ENCODE measurements at places on chromosomes 13 and 19.

GRCh38 chr19:33960566-33960965 is 163.9 kb downstream of the KCTD15 start:
- H3K27ac ChIP-seq = no peak overlapping the region
- H3K4me3 ChIP-seq = no peak overlapping the region
- H3K36me3 ChIP-seq = no peaks in the 10 kb centered on the region
- H3K27me3 ChIP-seq = no peaks in the 10 kb centered on the region
- no peaks in the 10 kb centered on the region for H3K4me1 ChIP-seq

- H3K4me3 ChIP-seq = no peak overlapping the region
- no peaks in the 10 kb centered on the region for H3K4me1 ChIP-seq
- no peak for DNase-seq
- H3K36me3 ChIP-seq = no peaks in the 10 kb centered on the region
These were observed 35.0 kb upstream of the FRY start for GRCh38 chr13:31996601-31997000.

GRCh38 chr19:11196406-11197287 is 698 bp downstream of the KANK2 start:
- H3K4me1 ChIP-seq = peaks cover 8% of the 10 kb centered on the region
- H3K36me3 ChIP-seq = no peaks in the 10 kb centered on the region
- no peaks in the 10 kb centered on the region for H3K27me3 ChIP-seq
- peak overlapping the region; percentile 51 for H3K4me3 ChIP-seq
- peak; percentile 60 for DNase-seq

DNA sequence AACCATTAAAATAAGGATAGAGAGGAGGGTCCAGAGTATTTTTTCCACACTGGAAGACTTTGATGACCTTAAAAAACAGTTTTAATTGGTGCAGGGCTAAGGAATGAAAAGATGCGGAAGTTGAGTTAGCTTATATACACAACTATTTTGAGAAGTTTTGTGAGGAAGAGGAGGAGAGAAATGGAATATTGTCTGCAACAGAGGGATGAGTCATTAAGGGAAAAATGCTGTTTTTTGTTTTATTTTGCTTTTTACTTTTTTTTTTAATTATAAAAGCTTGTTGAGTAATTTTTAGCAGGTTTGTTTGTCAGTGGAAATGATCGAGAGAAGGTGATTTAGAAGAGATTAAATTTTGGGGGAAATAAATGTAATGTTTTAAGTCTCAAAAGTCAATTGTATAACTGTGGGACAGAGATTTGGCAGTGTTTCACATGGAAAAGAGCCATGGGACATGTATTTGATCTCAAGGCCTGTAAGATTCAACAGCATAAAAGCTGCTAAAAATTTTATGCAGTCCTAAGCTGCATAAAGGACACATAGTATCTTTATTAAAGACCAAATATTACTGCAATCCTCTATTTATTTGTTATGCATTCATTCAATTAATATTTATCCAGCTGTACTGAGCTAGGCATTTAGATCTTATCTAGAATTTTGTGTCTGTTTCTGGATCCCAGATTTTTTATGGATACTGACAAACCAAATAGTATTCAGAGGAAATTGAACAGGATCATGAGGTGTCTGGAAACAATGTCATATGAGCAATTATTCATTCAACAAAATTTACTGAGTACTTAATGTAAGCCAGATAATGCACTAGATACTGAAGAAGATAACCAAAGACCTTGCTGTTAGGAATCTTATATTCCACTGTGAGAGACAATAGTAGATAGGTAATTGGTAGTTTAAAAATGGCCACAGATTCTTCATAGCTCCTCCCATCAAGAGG is 72.7 kb downstream of the DNAJC15 start:
- no peak for DNase-seq
- H3K36me3 ChIP-seq = no peaks in the 10 kb centered on the region
- no peak overlapping the region for H3K4me3 ChIP-seq
- no peaks in the 10 kb centered on the region for H3K4me1 ChIP-seq
- H3K27me3 ChIP-seq = no peaks in the 10 kb centered on the region

DNA sequence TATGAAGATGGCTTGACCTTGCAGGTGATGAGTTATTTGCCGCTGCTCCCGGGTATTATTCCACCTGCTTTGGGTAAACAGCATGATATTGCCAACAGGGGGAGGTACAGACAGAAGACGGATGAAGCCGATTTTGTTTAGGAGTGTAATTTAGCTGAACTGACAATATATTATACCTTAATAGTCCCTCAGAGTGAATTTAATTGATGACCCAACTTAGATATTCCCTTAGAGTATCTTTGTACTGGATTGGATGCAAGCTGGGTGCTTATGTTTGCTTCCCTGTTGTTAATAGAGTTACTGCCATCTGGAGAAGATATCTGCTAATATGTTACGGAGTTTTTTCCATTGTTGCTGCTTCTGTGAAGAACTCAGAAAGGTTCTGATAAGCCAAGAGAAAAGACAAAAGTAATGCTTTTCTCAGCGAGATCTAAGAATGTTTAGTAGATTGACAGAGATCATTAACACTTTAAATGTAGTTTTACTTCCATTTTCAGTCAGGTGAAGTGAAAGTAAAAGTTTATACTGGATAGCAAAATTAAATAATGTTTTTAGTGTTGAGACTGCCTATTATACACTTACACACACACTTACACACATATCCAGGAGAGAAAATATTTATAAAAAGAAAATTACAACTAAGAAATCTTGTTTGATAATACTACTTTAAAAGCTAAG is 2220.8 kb upstream of the PCDH20 start:
- H3K27me3 ChIP-seq = no peaks in the 10 kb centered on the region
- H3K4me3 ChIP-seq = no peak overlapping the region
- H3K27ac ChIP-seq = no peak overlapping the region
- no peak for DNase-seq
- H3K36me3 ChIP-seq = no peaks in the 10 kb centered on the region
- H3K4me1 ChIP-seq = no peaks in the 10 kb centered on the region

Data from uterus (tissue), 4 donors.